Activated T-helper 1 cell treated with anti-CD3 and anti-CD28 coated beads, Interleukin-2, amount 50 U/mL, for 16 hours (primary cell): ENCODE measurements at places on chromosomes 1 and 21.

DNA sequence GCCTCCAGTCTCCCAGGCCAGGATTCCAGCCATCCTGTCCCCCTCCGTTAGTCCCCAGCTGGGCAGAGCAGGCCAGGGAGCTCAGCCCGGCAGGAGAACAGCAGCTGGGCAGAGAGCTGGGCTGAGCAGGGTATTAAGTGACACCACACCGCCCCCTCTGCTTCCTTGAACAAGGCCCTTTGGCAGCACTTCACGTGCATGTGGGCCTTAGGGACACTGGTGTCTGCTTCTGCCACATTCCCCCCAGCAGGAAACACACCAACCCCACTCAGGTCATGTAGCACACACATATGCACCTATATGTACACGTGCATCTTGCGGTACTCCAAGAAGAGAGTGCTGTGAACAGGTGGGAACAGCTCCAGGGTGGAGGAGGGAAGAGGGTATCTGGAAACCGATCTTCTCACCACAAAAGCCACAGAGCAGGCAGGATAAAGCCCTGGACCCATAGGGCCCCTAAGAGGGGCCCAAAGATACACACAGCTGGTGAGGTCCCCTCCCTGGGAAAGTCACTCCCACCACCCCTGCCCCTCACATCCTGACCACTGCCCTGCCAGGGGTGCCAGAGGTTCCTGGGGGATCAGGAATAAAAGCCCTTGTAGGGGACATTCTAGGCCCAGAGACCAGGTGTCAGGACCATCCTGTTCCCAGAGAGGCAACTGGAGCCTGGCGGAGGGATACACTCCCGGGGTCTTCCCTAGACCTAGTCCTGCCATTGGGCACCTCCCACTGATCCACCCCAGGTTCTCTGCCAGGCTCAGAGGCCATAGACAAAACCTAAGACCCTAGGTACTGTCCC, 4.5 kb downstream of the EPHA2 start:
- DNase-seq, result no peak

GRCh38 chr1:153619171-153619570, 3.0 kb upstream of the S100A14 start:
- no peak for DNase-seq

DNA sequence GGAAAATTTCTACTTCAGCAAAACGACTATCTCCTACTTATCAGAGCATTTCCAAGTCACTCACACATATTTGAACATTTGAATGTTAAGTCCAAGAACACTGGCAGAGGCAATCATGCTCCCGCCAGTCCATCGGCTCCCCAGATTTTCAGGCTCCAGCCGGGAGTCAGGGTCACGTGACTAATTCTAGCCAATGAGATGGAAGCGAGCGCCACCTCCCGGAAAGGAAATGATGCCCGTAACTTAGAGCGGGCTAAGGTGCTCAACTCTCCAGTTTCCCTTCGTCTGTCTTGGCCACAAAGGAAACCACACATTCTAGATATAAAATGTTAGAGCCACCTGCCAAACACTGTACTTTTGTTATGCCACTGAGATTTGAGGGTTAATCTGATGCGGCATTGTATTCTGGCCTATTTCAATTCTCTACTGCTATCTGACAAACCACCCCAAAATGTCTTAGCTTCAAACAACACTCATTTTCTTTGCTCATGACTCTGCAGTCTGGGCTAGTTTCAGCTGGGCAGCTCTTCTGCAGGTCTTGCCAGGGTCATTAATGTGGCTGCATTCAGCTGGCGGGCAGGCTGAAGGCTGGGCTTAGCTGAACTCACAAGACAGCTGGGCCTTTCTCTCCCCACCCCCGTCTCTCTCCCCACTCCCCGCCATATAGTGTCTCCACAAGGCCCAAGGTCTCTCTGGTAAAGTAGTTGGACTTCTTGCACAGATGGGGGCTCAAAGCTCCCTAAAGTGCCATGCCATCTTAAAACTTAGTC, 16.5 kb upstream of the LHX4 start:
- DNase-seq, result no peak

DNA sequence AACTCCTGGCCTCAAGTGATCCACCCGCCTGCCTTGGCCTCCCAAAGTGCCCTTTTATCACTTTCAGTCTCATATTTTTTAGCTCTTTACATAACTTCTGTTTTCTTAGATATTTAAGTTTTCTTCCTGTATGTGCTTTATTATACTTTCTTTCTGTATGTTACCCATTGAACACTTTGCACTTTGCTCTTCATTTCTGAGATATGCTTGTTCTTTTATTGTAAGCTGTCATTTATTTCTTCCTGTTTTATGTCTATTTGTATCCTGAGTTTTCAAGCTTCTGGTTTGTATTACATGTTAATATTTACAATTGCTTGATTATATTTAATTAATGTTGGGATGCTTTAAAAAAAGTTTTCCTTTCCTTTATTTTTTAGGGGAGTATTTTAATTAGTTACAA, 35.7 kb downstream of the ZSCAN20 start:
- no peak for DNase-seq

DNA sequence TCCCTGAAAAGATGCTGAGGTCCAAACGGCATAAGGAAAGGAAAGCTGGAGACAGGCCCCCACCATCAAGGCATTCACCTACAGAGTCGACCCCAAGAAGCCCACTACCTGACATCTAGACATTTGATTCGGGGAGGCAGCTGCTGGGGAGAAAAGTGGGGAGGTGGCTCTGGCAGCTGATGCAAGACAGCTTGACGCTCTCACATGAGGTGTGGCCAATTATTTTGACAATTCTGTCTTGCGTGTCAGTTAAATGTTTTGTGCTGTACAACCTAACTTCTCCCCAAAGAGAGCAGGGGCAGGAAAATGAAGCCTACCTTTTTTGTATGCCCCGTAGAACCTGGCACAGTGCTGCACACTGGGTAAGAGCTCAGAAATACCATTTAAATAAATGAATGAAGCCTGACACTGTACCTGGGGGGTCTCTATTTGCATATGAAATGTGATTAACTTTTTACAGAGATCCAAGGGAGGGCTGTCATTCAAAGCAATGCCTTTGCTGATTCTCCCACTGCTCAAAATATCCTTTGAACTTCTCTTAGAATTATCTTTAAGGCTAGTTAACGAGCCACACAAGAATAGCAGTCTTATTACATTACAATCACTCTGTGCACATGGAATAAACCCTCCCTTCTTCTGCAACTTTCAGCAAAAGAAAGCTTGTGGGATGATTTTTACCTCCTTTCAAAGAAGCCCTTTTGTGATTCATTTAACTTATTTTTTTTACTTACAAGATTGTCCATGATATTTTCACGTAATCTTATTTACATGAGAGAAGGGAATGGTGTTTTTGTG, 163.2 kb downstream of the TNR start:
- no peak for DNase-seq

GRCh38 chr1:169348383-169349036, 19.1 kb downstream of the NME7 start:
- no peak for DNase-seq

GRCh38 chr1:232109391-232109790, 482.8 kb downstream of the DISC1 start:
- DNase-seq, result no peak

- no peak for DNase-seq
Observed at GRCh38 chr1:206058927-206059292, 5.9 kb downstream of the RHEX start.
